Naive thymus-derived CD4-positive, alpha-beta T cell (primary cell): ENCODE measurements at places on chromosomes 12 and 14. TPM values are rescaled to one million over a fixed set of nuclear protein-coding genes. Genes with fewer than 3 reads are reported as not detected.
A peak's percentile ranks its signal among the peaks of the same experiment; 100 is the strongest.

RPGRIP1 gene
- not detected for polyA plus RNA-seq

SLC25A47 gene
- not detected for polyA plus RNA-seq

PGF gene
- polyA plus RNA-seq: 0.17 TPM

DNA sequence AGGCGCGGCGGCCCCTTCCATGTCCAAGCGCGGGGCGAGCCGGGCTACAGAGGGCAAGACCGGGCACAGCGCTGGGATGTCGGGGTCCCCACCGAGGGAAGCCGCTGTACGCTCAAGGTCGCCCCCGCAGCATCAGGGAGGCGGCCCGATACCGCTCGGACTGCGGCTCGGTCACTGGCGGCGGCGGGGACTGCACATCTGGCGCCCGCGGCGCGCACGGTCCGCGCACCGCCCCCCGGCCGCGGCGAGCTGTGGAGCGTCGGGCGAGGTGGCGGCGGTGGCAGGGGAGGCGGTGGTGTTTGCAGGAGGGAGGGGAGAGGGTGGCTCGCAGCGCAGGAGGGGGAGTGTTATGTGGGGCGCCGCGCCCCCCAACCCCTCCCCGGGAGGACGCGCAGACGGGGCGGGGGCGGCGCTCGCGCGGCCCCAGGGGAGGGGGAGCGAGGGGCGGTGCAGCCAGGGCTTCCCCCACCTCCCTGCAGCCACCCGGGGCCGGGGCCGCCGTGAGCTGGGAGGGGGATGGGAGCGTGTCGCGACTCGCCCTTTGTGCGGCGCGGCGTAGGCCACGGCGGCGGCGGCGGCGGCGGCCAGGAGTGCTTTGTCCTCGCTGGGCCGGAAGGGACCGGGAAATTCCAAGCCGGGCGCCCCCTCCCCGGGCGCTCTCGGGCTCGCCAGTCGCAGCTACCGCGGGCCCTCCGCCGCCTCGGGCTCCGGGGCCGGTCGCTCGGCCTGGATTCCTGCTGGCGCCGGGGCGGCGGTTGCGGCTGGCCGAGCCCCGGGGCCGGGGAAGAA lies at the start of gene NUAK1:
NUAK1 (minus strand) TSS at position 322 of the 789 bp plus-strand sequence; CDS start at position 21, 301 bp downstream.
- H3K36me3 ChIP-seq: no peaks in the 10 kb centered on the region
- DNase-seq: no peak
- H3K27ac ChIP-seq: no peak within 1 kb of the TSS
- H3K27me3 ChIP-seq: peaks cover 12% of the 10 kb centered on the region
- no peaks in the 10 kb centered on the region for H3K4me1 ChIP-seq

DNA sequence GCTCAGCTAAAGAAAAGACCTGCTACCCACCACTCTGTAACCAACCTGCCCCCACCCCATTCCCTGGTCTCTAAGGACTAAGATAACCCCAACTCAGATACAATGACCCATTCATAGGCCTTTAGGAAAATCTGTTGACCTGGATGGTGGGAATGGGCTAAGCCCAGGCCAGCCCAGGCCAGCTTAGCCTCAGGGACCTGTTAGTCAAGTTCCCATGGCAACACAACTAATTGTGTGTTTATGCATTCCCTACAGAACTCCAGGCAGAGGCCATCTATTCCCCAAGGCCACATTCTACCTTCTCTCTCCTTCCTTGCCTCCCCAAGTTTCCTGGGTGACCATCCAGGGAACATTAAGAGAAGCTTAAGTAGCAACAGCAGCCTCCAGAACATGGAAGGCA lies 16.1 kb upstream of the KRT8 start:
- H3K36me3 ChIP-seq: no peaks in the 10 kb centered on the region
- no peak overlapping the region for H3K4me3 ChIP-seq
- no peaks in the 10 kb centered on the region for H3K27me3 ChIP-seq
- H3K27ac ChIP-seq: no peak overlapping the region
- DNase-seq: no peak

DNA sequence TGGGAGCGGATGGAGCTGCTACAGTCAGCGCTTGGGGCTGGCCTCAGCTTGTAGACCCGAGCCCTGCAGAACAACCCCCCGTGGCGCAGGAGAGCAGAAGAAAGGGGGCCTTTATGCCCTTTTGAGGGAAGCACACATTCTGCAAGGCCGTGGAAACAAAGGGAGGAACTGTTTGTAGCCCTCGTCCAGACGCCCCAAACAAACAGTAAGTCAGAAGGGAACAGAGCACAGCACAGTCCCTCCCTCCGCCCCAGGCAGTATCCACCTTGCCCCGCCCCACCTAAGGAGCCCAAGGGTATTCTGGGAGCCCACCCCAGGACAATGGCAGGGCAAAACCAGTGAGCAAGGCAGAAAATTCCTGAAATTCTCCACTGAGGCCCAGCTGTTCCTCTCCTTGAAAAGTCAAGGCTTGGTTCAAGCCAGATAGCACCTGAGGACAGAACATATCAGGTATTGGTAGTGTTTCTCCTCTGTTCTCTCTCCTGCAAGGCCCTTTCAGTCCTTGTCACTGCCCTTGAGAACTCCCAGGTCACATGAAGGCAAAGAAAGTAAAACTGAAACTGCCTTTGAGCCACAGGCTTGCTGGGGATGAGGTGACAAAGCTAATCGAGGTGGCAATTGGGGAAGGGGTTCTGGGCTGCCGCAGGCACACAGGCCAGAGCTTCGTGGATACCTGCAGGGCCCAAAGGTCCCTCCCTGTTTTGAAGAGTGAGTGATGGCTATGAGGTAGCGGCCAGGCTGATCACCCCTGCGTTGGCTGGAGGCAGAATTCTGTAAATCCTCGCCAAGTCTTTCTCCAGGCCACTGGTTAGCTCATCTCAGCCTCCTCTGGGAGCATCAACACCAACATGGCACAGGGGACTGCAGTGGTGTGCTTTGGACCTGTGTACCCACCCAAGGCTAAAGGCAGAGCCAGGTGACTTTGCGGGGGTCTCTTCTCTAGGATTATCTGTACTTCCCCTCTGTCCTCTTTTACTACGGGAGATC lies 499 bp downstream of the DGLUCY start:
- no peaks in the 10 kb centered on the region for H3K27me3 ChIP-seq
- DNase-seq: peak; percentile 70
- peak overlapping the region; percentile 76 for H3K4me3 ChIP-seq
- peaks cover 55% of the 10 kb centered on the region for H3K4me1 ChIP-seq
- H3K36me3 ChIP-seq: no peaks in the 10 kb centered on the region
- H3K27ac ChIP-seq: peak overlapping the region; percentile 87
